ENCODE measurements at places on chromosomes 16 and 17. TPM values are rescaled to one million over a fixed set of nuclear protein-coding genes. Genes with fewer than 3 reads are reported as not detected.

GRCh38 chr16:88453217-88453531, at the start of gene ZFPM1:
Gene ZFPM1 (plus strand): TSS chr16:88453280. CDS start chr16:88453639, 359 bp downstream.
- no peak for DNase-seq

DNA sequence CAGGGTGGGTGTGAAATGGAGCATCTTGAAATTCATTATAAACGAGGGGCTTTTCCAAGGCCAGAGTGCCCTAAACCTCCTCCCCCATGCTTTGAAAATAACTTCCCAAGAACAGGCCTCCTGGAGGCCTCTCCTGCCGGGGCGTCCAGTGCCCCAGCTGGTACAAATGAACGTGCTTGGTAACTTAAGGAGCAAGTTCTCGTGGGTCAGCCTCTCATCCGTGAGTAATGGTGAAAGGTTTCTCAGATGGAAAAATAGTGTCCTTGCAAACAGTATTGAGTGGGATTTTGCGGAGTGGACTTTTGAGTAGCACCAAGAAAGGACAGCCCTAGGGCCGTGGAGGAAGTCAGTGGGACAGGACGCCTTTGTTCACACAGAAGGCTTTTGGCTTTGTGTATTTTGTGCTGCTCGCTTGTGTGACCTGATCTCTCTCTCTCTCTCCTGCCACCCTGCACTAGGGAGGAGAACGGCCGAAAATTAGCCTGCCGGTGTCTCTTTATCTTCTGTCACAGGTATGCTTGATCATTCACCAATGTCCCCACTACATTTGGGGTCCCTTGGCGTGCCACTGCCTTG, 34.6 kb downstream of the CLEC16A start:
- no peak for DNase-seq

GRCh38 chr17:48351911-48352332, 78.1 kb downstream of the SKAP1 start:
- no peak for DNase-seq

GRCh38 chr17:81859906-81860755, at the start of gene P4HB:
Gene P4HB (minus strand): TSS chr17:81860535. CDS start chr17:81860471, 64 bp downstream.
- DNase-seq: peak; percentile 26

GRCh38 chr16:65934443-65934842, 432.0 kb upstream of the CDH5 start:
- no peak for DNase-seq

- no peak for DNase-seq
Measured at GRCh38 chr16:41439-42068, 11.9 kb downstream of the POLR3K start.

GRCh38 chr17:83185023-83186002, 105.9 kb downstream of the METRNL start:
- peak; percentile 6 for DNase-seq

DNA sequence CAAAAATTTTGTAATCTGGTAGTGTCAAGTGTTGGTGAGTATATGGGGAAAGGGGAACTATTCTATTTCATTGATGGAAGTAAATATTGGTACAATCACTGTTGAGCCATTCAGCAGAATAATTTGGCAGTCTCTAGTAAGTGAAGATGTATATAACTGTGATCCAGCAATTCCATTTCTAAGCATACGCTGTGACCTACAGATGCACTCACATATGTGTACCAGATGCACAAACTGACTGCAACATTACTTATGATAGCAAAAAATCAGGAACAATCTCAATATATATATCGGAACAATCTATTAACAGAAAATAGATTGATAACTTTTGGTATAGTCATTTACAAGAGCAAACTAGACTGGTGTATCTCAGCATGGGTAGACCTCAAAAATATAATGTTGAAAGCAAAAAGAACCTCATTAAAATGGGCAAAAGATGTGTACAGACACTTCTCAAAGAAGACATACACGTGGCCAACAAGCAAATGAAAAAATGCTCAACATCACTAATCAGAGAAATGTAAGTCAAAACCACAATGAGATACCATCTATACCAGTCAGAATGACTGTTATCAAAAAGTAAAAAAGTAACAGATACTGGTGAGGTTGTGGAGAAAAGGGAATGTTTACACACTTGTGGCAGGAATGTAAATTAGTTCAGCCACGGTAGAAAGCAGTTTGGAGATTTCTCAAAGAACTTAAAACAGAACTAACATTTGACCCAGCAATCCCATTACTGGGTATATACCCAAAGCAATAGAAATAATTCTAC, 20.7 kb downstream of the ADAP2 start:
- no peak for DNase-seq

CCL5 gene
- total RNA-seq: 133 TPM

FLYWCH1 gene
- 49.2 TPM for total RNA-seq

PPL gene
- 0.05 TPM for total RNA-seq

SGF29 gene
- 18.5 TPM for total RNA-seq

CCDC40 gene
- total RNA-seq: 1.00 TPM
